M059J (cell line): ENCODE measurements at places on chromosomes 1 and 21. TPM values are rescaled to one million over a fixed set of nuclear protein-coding genes. Genes with fewer than 3 reads are reported as not detected.

DNA sequence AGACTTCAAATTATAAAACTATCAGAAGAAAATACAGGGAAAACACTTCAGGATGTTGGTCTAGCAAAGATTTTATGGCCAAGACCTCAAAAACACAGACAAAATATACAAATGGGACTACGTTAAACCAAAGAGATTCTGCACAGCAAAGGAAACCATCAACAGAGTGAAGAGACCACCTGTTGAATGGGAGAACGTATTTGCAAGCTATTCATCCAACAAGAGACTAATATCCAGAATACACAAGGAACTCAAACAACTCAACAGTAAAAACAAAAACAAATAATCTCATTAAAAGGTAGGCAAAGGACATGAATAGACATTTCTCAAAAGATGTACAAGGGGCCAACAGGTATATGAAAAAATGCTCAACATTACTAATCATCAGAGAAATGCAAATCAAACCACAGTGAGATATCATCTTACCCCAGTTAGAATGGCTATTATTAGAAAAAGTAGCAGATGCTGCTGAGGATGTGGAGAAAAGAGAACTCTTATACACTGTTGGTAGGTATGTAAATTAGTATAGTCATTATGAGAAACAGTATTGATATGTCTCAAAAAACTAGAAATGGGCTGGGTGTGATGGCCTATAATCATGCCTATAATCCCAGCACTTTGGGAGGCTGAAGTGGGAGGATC is 112.6 kb downstream of the LRIG2 start:
- DNase-seq = no peak

- DNase-seq = no peak
Measured at GRCh38 chr1:36098650-36099365, 10.1 kb downstream of the ADPRS start.

DNA sequence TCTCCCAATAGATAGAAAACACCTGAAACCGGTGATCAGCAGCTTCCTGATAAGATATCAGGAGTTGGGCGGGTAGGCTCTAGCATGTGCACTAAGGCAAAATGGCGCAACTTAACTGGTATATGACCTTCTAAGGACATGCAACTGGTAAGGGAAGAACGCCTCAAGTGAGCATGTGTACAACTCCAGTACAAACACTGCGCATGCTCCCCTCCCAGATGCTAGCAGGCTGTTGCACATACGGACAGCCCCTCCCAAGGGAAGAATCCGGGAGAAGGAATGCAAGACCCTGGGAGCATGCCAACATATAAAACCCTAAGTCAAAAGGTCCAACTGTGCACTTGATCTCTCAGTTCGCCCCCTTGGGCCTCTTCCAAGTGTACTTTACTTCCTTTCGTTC is 110.8 kb downstream of the TSEN15 start:
- DNase-seq = no peak

The SSX2IP gene
- 41.3 and 45.5 TPM in 2 replicates for total RNA-seq

The WNT2B gene
- under 0.01 and 0.02 TPM in 2 replicates for total RNA-seq

The NBPF4 gene
- not detected in 2 replicates for total RNA-seq

The KRTAP19-3 gene
- not detected in 2 replicates for total RNA-seq

The UBE2U gene
- total RNA-seq = not detected in 2 replicates

The OR14K1 gene
- not detected in 2 replicates for total RNA-seq
